ELR (cell line): ENCODE measurements at places on chromosomes 5 and 9.

DNA sequence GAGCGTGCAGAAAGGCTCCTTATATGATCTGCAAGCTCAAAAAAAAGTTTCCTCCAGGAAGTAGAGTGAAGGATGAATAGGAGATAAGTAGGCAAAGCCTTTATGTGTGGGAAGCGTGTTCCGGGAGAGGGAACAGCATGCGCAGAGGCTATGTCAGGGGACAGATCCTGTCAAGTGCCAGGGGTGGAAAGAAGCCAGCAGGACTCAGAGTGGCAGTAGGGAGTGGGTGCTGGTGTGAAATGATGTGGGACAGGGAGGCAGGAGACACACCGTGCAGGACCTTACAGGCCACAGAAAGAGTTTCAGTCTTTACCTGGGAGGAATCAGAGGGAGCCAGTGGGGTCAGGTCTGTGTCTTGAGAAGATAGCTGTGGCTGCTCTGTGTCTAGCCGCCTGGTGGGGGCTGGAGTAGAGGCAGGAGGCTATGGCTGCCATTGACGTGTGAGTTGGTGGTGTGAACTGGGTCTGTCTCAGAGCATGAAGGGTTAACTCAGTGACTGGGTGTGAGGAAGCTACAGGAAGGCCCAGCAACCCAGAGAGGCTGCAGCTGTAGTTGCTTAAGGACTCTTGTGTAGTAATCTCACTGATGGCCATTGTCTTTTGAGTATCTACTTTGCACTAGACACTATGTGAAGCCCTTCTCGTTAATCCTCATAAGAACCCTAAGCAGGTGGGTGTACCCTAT is 71.3 kb downstream of the PPARGC1B start:
- no peak for DNase-seq

DNA sequence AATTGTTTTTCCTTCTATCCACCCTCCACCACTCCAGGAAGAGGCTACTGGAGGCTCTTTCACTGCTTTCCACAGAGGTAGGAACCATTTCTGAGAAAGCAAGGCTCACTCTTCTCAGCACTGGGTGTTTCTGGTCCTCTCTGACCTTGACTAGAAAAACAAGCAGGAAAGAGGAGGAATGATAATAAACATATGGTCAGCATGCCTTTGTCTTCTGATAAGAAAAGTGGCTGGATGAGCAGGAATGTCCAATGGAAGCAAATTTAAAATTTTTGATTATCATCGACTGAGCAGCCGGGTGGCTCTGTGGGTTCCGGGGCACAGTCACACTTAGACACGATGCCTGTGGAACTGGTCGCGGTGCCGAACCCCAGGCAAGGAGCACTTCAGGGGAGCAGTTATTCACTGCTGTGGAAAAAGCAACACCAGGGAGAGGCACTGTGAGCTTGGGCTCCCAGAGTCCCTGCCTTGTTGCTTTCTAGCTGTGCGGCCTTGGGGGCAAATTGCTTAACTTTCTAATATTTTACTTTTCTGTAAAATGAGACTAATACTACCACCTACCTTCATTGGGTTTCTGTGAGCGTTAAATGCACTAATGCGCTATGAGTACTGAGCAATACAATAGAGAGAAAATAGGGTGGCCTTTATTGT is 157.0 kb upstream of the LHFPL2 start:
- no peak for DNase-seq

- DNase-seq, result no peak
These were observed 64.0 kb downstream of the NSUN2 start for GRCh38 chr5:6568889-6569288.

DNA sequence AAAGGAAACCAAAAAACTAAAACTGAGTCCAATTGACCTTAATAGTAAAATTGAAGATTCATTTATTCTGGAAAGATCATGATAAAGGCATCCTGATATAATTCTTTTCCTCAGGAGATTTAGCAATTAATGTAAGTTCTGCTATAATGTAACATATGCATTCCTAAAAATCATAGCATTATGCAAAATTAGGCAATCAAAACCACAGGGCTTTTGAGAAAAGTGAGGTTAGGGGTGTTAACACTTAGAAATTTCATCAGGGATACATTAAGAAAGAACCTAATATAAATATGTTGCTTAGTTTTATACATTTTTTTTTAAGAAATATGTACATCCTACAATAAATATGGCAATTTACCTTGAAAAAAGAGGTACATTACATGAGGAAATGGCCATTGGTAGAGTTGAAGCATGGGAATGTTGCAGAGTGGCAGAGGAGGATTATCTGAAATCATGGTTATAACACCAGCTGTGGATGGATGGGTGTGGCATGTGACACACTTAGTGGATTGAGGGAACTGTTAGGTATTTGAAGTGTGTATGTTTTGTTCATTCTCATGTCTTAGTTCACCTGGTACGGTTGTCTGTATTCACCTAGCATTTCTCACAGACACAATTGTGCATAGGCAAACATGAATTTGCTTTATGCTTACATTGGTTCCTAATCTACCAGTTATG is 51.1 kb downstream of the CCNH start:
- no peak for DNase-seq

DNA sequence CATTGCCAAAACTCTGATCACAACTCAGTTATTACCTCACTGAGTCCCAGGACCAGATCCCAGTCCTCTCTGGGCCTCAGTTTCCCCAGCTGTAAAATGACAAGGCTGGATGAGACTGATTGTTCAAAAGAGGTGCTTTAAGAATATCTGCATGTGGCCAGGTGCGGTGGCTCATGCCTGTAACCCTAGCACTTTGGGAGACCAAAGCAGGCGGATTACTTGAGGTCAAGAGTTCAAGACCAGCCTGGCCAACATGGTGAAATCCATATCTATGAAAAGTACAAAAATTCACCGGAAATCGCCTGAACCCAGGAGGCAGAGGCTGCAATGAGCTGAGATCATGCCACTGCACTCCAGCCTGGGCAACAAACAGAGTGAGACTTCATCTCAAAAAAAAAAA is 8.3 kb downstream of the ATOX1 start:
- DNase-seq, result no peak

GRCh38 chr5:10964806-10965205 is 203.8 kb upstream of the DAP start:
- DNase-seq, result no peak

GRCh38 chr5:52989025-52989780 is at the start of gene ITGA2:
Gene ITGA2, plus strand, starts transcription at chr5:52989352. Its CDS starts 117 bp downstream, at chr5:52989469.
- DNase-seq, result peak; percentile 80

GRCh38 chr5:89255845-89256463 is 373.0 kb upstream of the MEF2C start:
- peak; percentile 82 for DNase-seq

DNA sequence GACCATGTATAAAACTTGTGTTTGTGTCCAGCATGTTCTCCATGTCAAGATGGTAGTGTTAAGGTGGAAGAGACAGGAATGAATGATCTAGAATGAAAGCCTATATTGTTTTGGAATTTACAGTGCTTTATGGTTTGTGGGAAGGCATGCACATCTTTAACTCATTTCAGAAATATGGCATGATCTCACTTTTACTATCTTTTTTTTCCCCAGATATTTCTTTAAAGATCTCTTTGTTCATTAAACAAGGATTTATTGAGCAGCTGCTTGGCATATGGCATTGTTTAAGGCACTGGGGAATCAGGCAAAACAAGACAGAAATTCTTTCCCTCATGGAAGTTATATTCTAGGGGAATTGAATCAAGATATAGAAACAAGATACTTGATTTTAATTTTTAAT is 51.7 kb downstream of the SLC12A2 start:
- DNase-seq, result no peak

DNA sequence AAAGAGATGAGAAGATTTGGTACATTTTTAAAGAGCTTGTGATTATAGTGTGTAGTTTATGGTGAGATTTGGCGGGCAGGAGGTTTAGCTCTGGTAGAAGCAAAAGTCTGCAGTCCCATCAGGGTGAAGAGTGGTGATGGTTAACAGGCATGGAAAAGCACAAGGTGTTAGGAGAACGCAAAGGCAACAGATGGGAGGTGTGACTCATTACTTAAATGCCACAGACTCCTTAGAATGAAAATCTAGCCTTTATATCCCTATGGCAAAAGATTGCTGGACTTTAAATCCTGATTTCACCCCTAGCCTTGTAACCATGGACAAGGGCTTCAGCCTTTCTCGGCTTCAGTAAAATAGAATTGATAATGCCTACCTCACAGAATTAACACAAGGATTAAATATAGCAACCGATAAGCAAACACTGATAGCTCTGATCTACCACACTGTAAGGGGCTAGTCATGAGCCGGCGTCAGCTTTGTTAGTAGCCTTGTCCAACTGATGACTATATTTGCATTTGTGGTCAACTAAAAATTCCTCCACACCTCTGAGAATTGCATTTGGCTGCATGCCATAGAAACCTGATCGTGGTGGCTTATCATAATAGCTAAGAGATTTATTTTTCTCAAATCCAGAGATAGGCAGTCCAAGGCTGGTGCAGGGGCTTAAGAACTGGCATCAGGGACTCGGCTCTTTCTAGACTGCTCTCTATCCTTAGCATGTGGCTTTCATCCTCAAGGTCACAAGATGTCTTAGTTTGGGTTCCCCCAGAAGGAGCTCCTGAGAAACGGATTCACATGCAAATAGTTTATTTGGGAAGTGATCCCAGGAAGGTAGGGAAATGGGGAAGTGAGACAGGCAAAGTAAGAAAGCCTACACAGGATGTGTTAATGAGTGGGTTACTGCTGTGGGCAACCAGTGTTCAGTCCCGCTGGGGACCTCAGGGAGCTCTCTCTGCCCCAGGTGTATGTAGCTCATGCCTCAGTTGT is 19.6 kb downstream of the MFAP3 start:
- DNase-seq, result no peak

- no peak for DNase-seq
These were observed 626.6 kb upstream of the SGCD start for GRCh38 chr5:155700333-155700732.

DNA sequence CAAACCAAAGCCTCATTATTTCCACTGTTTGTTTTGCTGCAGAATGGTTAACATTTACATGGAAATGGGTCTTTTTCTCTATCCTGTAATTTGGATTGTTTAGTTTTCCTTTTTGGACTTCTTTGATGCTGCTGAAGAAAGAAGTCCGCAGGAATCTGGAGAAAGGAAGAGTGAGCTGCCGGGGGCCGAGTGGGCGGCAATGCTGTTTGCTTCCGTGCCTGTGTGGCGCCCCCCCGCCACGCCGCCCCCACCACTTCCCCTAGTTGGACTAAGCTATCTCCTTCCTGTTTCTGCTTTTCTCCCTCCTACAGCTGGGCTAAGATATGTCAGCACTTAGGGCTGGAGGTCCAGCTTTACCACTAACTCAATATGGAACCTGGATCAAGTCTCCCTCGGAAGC is 39.7 kb downstream of the ACTL7B start:
- DNase-seq, result no peak

DNA sequence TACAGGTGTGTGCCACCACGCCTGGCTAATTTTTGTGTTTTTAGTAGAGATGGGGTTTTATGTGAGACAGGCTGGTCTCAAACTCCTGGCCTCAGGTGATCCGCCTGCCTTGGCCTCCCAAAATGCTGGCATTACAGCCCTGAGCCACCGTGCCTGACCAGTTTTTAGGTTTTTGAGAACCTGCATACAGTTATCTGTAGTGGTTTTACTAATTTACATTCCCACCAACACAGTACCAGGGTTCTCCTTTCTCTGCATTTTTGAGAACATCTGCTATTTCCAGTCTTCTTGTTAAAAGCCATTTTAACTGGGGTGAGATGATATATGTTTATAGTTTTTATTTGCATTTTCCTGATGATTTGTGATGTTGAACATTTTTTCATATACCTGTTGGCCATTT is 12.8 kb downstream of the DMXL1 start:
- no peak for DNase-seq

GRCh38 chr9:37056046-37056920 is 22.2 kb upstream of the PAX5 start:
- no peak for DNase-seq

GRCh38 chr5:78964889-78965288 is 20.2 kb downstream of the ARSB start:
- DNase-seq, result peak; percentile 74

- DNase-seq, result no peak
These were observed 408.7 kb upstream of the PIK3R1 start for GRCh38 chr5:67806654-67807438.

DNA sequence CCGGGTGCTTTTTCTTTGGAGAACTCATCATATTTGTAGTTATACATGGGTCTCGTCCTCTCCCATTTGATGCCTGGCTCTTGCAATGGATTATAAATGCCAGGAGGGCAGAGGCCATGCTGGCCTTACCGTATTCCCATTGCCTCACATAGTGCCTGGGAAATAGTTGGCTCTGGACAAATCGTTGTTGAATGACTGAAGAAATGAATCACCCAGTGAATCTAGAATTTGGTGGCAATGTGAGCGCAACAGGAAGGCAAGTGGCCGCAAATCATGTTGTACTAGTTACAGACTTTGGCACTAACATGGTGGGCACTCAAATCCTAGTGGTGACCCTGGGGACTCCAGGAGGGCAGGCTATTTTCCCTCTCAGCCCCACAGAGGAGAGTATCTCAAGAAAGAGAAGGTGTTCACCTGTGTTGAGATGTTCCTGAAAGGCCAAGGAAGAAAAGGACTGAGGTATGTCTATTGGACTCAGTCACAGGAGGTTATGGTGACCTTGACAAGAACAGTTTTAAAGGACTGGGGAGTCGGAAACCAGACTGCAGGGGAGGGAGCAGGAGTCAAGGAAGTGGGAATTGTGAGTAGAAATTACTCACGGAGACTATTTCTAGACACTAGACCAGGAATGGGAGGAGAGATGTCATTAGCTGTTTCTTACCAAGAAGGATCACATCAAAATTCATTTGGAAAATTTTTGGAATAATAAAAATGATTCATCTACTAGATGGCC is 61.7 kb upstream of the COL15A1 start:
- DNase-seq, result no peak

DNA sequence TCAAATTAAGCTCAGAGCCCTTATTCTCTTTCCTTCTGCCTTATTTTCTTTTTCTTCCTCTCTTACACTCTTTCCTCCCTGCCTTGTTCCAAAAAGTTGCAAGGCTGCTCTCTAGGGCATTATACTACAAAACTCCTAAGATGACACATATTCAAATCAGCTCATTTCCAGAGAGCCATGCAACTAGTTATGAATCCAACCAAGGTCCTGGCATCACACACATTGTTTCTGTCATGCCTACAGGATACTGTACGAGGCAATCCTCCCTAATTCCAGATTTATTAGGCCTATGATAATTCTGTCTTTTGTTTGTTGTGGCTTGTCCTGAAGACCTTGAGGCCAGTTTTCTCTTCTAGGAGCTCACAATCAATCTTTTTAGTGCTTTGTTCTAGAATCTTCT is 87.0 kb upstream of the TBCA start:
- no peak for DNase-seq

GRCh38 chr5:175539936-175540335 is 61.6 kb downstream of the SFXN1 start:
- DNase-seq, result no peak

GRCh38 chr9:111412280-111412679 is 71.9 kb downstream of the ECPAS start:
- no peak for DNase-seq

GRCh38 chr9:19624519-19624918 is 164.3 kb downstream of the SLC24A2 start:
- DNase-seq, result no peak

- no peak for DNase-seq
These were observed 61.2 kb upstream of the GCNT4 start for GRCh38 chr5:75113354-75114113.

GRCh38 chr9:69975681-69976080 is 68.0 kb upstream of the MAMDC2 start:
- DNase-seq, result peak; percentile 48

GRCh38 chr9:126490214-126490631 is 123.5 kb upstream of the LMX1B start:
- no peak for DNase-seq
